D341Med (cell line): ENCODE measurements at places on chromosomes 2 and 18.
A peak's percentile ranks its signal among the peaks of the same experiment; 100 is the strongest.

- DNase-seq: no peak
Measured at GRCh38 chr2:145228506-145228905, 708.6 kb upstream of the ZEB2 start.

- DNase-seq: no peak
Measured at GRCh38 chr18:72539901-72540300, 4.2 kb downstream of the CBLN2 start.

DNA sequence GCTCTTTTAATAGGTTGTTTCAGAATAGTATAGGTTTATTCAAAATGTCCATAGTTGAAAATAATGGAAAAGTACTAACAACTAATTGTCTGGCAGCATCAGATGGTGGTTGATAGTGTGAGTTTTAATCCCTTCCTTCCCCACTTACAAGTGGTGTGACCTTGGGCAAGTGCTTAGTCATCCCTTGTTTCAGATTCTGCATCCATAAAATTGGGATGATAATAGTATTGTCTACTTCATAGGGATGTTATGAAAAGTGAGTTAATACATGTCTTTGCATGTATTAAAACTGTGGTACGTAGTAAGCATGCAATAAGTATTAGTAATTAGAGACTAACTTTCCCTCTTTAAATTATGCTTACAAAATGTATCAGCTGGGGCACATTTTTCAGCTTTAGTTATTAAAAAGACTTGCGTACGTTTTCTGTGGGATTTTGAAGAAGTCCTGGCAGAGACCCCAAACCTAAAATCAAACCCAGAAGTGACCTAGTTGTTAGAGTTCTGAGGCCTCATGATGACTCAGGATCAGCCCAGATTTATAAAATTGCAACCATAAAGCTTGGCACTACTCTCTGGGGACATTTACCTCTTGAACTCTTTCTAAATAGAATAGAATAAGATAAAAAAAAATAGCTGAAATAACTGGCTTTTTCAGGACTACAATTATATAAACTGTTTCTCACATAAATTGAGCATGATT, 8.6 kb downstream of the ITGA4 start:
- no peak for DNase-seq

DNA sequence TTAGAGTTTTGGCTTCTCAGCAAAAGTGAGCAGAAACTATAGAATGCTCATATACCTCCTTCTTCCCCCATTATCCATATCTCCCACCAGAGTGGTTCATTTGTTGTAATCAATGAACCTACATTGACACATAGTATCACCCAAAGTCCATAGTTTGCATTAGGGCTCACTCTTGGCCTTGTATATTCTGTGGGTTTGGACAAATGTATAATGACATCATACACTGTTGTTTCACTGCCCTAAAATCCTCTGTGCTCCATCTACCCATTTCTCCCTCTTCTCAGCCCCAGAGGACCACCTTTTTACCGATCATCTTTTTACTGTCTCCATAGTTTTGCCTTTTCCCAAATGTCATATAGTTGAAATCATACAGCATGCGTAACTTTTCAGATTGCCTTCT, 24.1 kb downstream of the ZFP36L2 start:
- DNase-seq: no peak

GRCh38 chr18:33741760-33742159, 163.7 kb downstream of the ASXL3 start:
- DNase-seq: no peak

- DNase-seq: no peak
Measured at GRCh38 chr2:176457481-176457880, 188.2 kb downstream of the MTX2 start.

DNA sequence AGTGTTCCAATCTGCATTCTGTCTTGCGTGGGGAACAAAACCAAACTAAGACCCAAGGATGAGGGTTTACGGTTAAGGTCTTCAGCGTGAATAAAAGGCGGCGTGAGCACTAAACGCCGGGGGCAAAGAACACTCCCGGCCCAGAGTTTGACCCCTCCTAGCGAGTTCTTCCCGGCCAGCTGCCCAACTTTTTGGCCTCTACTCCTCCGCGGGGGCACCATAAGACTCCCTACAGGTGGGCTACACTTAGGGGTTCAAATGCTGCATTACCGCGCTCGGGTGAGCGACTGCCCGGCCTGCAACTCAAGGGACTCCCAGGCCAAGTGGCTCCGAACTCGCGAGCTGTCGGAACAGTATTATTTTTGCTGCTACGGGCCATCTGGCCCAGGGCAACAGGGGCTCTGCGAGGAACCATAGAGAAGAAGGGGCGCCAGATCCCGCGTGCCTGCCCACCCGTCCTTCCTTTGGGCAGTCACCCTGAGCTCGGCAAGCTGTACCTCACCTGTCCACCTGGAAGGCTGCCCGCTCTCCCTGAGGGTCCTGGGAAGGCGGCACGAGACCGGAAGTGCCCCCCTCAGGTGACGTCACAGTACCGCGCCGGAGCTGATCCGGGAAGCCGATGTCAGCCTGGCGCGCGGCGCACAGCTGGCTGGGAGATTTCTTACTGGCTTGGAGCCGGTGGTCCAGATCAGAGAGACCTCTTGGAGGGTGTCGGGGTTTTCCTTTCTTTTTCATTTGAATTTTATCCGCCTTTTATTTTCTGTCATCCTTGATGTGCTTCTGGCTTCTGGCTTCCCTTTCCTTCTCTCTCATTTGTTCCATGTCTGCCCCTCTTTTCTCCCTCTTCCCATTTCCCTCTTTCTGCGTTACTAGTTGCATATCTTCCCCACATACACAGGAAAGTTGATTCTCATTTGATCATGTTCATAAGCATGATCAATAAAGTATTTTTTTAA, at the start of gene LDAH:
Gene LDAH, minus strand, starts transcription at position 567 of the 956 bp plus-strand sequence. CDS start 21,638 bp downstream, outside the sequence.
- DNase-seq: peak; percentile 94
